ENCODE measurements at places on chromosomes 4 and X.

- no peak for DNase-seq
These were observed 20.7 kb downstream of the PARM1 start for GRCh38 chr4:74953647-74954046.

GRCh38 chr4:117137145-117137544 lies 51.8 kb upstream of the TRAM1L1 start:
- DNase-seq = no peak

DNA sequence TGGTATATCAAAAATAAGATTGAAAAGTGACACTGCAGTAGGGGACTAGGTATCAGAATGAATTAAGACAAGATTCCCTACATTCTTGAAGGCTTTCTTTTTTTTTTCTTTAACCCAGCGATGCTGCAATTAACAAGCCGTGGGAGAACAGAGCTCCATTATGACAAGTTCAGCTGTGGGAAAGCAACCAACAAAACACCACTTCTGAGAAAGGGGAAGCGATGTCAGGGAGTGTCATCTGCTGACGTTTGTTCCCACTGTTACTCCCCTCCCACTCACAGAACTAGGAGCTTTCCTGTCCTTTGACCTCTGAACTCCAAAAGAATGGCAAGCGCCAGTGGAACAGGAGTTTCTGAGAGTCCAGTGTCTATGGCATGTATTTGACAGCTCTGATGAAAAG lies 90.2 kb upstream of the SLITRK2 start:
- no peak for DNase-seq

GRCh38 chr4:21136051-21136630 lies 435.9 kb downstream of the PACRGL start:
- DNase-seq = no peak

- no peak for DNase-seq
These were observed 1.7 kb downstream of the SPRY1 start for GRCh38 chr4:123398066-123398852.

DNA sequence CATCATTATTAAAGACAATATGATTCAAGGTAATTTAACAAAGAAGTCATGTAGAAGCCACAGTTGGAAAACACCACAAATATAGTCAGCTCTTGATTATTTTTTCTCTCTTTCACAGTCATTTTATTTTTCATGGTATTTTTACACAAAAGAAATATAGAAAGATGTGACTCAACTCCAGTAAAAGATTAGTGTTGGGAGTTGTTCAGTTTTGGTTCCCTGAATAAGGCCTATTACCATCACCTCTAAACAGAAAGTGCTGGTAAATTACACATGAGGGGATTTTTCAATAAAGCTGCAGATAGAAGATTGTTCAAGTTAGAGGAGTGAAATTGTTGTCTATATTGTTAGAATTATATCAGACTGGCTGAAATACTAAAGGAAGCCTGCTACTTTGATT lies 107.0 kb downstream of the DDIT4L start:
- DNase-seq = no peak

- DNase-seq = no peak
These were observed 58.4 kb upstream of the HS3ST1 start for GRCh38 chr4:11487139-11487538.

- DNase-seq = no peak
These were observed 53.4 kb downstream of the PSAPL1 start for GRCh38 chr4:7381221-7381889.

- DNase-seq = no peak
These were observed 450.1 kb upstream of the INTU start for GRCh38 chr4:127182687-127183086.

- no peak for DNase-seq
These were observed 15.4 kb upstream of the JADE1 start for GRCh38 chr4:128793859-128794672.

- no peak for DNase-seq
These were observed 227.6 kb downstream of the NR3C2 start for GRCh38 chr4:148214529-148215166.

DNA sequence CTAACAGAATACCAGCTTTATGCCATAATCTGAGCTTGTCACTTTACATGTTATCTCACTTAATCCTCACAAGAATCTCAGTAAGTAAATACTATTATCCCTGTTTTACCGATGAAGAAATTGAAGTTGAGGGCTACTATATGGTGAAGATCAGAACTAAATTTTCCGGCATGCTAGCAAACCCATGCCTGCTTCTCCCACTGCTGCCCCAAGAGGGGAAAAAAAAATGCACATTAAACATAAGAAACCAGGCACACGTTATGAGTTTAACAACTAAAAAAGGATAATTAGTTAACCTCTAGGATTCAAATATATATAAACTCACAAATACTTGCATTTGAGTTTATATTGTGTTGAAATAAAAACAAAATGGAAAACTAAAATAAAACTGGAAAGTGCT lies 10.8 kb downstream of the SLC10A7 start:
- no peak for DNase-seq

- peak; percentile 90 for DNase-seq
These were observed at the start of gene UCHL1 for GRCh38 chr4:41256740-41257256. UCHL1 (plus strand) TSS chr4:41256928; CDS start chr4:41256977, 49 bp downstream.

DNA sequence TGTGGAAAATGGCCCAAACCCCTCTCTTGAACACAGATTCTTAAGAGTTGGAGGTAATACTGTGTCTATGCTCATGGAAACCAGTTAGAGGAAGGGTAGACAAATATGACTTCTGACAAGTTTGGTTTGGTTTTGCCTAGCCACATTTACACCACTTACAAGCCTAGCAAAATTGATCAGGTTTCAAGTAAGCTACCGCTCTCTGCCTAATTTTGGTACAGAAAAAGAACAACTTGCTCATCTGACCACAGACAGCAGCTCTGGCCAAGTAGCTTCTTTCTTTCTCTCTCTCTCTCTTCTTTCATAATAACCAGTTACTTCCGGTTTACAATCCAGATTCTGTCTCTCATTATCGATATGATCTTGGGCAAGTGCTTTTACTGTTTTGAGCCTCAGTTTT lies 260.0 kb downstream of the GLUD2 start:
- DNase-seq = no peak

Measured in NCI-H2227 treated with DMSO at 0.1 percent for 48 hours (cell line).